ENCODE measurements at places on chromosomes 3 and 15.

GRCh38 chr3:155382396-155383042 lies 89.0 kb upstream of the STRIT1 start:
- DNase-seq: no peak

- DNase-seq: no peak
Measured at GRCh38 chr3:32764481-32764880, 53.3 kb upstream of the TRIM71 start.

DNA sequence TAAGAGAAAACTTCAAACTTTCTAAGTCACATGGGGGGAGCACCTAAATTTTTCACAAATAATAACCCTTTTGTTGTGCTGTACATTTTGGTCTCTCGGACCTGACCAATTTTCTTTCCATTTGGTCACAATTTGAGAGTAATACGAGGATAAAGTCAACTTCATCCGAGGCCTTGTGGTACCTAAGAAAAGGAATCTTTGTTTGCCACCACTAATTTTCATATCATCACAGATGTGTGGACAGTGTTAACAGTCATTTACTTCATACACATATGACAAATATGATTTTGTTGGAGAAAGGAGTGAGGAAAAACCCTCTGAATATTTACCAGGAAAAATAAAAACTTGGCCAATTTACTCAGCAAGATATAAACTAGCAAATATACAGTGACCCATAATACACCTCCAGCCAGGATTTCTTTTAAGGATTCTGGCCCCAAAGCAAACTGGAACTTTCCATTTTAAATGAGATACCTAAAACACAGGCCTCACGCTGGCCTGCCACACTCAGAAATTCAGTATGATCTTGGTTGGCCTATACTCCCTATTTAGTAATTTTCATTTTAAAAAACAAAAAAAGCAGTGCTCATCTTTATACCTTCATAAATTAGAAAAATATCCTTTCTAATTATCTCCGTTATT lies 40.7 kb downstream of the VGLL4 start:
- no peak for DNase-seq

- no peak for DNase-seq
Measured at GRCh38 chr15:37818152-37818677, 116.2 kb upstream of the TMCO5A start.

GRCh38 chr3:118805007-118805406 lies 229.6 kb downstream of the IGSF11 start:
- no peak for DNase-seq
